ENCODE measurements at places on chromosomes 1 and 21. TPM values are rescaled to one million over a fixed set of nuclear protein-coding genes. Genes with fewer than 3 reads are reported as not detected.

OR2G6 gene
- not detected for total RNA-seq

DNA sequence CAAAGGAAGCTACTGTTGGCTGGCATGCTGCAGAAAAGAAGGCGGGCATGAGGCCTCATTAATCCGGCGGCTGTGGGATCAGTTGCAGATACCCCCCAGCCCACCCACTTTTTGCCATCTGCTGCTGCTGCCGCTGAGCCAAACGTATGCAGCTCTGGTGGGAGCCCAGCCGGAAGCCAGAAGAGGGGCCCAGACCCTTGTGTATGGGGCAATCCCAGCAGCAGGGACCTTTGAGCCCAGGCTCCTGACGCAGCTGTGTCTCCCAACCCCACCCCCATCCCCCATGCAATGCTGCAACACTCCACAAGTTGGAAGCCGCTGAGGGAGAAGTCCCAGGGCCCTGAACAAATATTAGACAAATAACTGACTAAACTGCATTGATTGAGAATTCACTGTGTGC lies 106.0 kb downstream of the ELAVL4 start:
- H3K36me3 ChIP-seq, result no peaks in the 10 kb centered on the region
- H3K27ac ChIP-seq, result no peak overlapping the region
- no peaks in the 10 kb centered on the region for H3K4me1 ChIP-seq
- H3K27me3 ChIP-seq, result peaks cover 2% of the 10 kb centered on the region

DNA sequence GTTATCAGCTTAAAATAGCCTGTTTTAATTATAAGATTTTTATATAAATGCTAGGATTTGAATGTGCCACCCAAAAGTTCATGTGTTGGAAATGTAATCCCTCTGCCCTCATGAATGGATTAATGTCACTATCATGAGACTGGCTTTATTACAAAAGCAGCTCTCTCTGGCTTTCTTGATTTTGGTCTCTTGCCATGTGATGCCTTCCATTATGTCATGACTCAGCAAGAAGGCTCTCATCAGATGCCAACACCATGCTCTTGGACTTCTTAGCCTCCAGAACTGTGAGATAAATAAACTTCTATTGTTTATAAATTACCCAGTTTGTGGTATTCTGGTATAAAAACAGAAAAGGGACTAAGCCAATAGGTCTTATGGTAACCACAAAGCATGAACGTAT lies 6.9 kb upstream of the PRSS38 start:
- DNase-seq, result no peak
- H3K4me1 ChIP-seq, result peaks cover 2% of the 10 kb centered on the region
- H3K36me3 ChIP-seq, result peaks cover 2% of the 10 kb centered on the region
- H3K4me3 ChIP-seq, result no peak overlapping the region
- H3K27ac ChIP-seq, result no peak overlapping the region

SLC6A9 gene
- total RNA-seq, result not detected

GRCh38 chr1:34212673-34213072 lies 36.0 kb downstream of the C1orf94 start:
- no peaks in the 10 kb centered on the region for H3K36me3 ChIP-seq
- H3K27ac ChIP-seq, result no peak overlapping the region
- H3K4me1 ChIP-seq, result no peaks in the 10 kb centered on the region
- H3K4me3 ChIP-seq, result no peak overlapping the region
- no peak for DNase-seq

Measured in T-helper 17 cell (primary cell).